Right kidney (tissue), 9 donors: ENCODE measurements at places on chromosomes 1 and 21.

DNA sequence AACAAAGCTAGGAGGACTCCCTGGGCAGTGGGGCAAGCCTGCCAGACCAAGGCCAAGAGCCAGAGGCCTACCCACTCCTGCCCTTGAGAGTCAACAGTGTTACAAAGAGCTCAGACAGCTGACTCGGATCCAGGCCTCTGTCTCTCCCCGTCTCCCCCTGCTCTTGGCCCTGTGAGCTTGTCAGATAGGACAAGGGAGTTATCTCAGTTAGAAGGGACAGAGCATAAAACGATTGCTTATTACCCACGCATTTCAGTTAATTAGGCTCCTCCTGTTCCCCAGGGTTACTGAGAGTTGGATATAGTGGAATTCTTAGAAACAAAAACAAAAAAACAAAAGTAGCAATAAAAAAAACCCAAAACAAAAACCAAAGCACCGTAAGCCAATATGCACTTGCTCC, 1.3 kb downstream of the SLC41A1 start:
- no peak for DNase-seq

DNA sequence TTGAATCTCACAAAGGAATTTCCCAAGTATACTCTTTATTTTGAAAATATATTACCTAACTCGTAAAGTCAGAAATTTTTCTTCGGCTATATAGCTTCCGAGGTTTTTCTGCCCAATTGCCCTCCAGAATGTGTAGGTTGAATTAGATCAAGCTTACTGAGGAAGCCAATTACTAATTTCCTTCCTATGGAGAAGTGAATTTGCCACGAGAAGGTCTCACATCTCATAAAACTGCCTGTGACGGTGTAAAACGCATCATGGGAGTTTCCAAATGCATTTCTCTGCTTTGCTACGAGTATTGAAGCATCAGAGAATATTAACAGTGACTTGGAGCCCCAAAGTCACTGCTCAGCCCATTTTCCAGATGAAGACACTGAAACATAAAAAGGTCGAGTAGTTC, 262.3 kb downstream of the PTBP2 start:
- no peak for DNase-seq

- DNase-seq, result no peak
These were observed 20.1 kb downstream of the KIAA0040 start for GRCh38 chr1:175172503-175172902.

- no peak for DNase-seq
These were observed 2.3 kb downstream of the POFUT2 start for GRCh38 chr21:45285266-45285931.

GRCh38 chr21:25733859-25734653, 648 bp downstream of the ATP5PF start:
- DNase-seq, result no peak

DNA sequence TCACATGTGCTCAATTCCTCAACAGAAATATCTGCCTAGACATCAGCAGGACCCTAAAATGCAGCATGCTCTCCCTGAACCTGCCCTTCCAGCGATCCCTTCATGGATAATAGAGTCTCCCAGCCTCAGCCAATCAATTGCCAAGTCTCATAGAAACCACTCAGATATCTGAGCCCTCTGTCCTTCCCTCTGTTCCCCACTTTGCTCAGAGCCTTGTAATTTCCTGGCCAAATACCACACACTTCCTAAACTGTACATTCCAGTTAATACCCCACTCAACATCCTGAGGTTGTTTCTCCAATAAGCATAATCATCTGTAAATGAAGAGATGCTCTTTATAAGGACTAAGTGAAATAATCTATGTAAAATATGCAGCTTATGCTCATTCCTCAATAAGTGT, 59.3 kb upstream of the PTGFRN start:
- DNase-seq, result no peak

DNA sequence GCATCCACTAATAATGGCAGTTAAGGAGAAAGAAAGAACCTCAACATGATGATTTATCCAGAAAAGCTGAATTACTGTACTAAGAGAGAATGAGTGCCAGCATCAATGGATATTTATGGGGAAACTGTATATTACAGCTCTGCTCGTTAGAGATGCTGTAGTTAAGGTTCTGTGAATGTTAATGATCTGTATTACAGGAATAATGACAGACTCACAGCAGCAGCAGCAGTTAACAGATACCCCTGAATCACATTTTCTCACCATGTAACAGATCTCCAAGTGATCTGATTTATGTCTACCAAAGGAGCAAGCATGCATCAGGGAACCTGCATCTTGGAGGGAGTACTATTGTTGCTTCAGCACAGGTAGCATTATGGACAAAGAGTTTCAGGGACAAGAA, 80.6 kb upstream of the C8B start:
- no peak for DNase-seq

- no peak for DNase-seq
These were observed 60.6 kb downstream of the MYOM3 start for GRCh38 chr1:24051206-24051945.

- DNase-seq, result no peak
These were observed 86.4 kb downstream of the MIS18A start for GRCh38 chr21:32192291-32193097.

GRCh38 chr1:245019910-245020486, 134.8 kb upstream of the KIF26B start:
- no peak for DNase-seq

GRCh38 chr1:92957030-92957734, 4.1 kb downstream of the DIPK1A start:
- no peak for DNase-seq

DNA sequence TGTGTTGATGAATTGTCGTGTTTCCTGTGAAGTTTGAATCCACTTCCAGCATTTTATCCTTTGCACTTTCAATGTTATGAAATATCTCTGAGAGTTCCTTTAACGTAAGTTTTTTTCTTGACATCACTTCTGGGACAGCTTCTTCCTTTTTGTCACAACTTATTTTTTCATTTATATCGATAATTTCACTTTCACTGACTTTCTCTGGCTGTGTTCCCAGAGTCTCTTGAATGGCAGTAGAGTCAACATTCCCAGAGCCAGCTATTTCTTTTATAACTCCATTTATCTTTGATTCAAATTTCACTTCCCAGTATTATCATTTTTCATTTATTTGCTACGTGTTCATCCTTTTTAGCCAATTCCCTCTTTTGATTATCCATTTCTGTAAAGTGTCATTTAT, 256.5 kb downstream of the PAPPA2 start:
- DNase-seq, result no peak

DNA sequence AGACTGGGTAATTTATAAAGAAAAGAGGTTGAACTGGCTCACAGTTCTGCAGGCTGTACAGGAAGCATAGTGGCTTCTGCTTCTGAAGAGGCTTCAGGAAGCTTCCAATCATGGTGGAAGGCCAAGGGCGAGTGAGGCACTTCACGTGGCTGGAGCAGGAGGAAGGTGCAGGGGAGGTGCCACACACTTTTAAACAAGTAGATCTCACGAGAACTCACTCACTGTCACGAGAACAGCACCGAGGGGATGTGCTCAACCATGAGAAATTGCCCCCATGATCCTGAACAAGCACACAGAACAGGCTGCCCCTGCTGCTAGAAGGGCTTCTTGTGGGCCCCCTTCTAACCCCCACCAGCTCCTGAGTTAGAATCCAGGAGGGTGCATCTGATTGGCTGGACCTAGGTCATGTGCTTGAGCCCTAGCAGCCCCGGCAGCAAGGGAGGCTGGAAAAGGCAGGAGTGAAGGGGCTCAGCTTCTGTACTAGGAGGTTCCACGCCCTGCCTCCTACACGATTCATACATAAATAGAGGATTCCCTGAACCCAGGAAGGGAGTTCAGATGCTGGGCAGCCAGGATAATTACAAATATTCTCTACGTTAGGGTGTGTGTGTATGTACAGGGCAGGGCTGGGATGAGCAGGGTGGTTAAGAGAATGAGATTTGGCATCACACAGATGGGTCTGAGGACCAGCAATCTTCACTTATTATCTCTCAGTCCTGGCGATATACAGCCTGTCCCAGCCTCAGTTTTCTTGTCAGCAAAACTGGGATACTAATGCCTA, 72.8 kb upstream of the ATP5PO start:
- DNase-seq, result no peak

DNA sequence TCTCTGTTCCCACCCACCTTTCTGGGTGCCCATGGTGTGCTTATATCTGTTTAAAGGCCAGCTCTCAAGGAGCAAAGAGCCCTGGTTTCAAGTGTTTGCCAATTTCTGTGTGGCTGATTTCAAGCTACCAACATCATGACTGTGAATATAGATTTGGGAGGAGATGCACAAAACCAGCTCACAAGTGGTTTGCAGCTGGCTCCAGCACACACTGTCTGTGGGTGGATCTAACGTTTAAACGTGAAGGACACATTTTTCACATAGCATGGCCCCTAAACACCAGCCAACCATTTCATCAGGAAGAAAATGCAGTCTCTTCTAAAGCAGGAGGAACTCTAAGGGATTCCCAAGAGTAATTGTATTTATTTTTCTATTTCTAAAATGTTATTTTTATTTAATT, 65.2 kb downstream of the FCRL5 start:
- no peak for DNase-seq

DNA sequence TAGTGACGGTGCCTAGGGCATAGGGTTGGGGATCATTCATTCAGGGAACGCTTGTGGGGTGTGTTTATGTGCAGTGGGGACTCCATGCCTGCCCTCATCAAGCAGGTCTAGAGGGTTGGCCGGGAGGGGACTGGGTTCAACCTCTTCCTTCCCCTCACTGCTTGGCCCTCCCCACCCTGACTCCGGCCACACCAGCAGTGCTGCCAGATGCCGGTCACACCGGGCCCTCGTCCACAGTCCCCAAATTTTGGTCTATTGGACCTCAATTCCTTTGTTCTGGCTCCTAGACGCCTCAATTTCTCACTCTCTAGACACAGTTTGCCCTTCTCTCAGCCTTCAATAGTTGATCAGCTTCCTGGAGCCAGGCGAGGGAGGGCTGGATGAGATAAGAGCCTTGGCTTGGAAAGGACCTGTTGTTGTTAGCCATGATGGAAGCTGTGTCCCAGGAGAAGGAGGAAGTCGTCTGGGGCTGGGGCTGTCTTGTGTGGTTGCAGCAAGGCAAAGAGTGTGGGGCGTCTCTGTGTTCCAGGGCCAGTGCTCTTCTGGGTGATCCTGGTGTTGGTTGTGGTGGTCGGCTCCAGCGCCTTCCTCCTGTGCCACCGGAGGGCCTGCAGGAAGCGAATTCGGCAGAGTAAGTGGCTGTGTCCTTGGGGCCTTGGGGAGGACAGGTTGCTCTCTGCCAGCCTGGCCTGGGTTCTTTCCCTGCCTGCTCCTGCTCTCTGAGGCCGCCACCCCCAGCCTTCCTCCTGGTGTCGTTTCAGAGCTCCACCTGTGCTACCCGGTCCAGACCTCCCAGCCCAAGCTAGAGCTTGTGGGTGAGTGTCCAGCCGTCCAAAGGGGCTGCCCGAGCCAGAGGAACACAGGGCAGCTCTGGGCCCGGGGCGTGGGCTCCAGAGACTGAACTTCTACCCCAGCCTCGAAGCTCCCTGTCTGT, 41.1 kb upstream of the TNFRSF1B start:
- DNase-seq, result no peak

DNA sequence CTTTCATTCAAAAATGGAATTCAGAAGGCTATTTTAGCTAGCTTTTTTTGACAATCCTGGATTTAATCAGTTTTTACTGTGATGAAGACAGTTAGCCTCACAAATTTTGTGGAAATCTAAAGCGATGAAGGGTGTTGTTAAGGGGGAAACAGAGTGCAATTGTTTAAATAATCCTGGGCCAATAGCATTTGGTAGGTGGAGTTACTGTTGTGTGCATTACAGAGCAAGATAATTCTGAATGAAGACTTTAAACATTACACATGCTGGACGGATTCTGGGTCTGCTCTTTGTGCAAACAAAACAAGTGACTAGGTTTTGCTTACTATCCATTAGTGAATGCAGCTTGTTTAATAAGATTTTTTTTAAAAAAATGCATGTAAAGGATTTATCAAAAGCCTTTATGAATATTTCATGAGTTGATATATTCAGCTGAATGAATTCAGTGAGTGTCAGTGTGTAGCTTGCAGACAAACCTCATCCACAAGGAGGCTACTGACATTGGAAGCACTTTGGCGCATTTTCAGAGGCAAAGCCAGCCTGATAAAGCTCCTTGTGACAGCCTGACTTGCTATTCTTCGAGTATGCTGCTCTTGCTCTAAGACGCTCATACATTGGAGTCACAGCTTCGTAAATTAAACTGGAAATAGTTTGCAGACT, 199.6 kb downstream of the PDE4B start:
- no peak for DNase-seq

DNA sequence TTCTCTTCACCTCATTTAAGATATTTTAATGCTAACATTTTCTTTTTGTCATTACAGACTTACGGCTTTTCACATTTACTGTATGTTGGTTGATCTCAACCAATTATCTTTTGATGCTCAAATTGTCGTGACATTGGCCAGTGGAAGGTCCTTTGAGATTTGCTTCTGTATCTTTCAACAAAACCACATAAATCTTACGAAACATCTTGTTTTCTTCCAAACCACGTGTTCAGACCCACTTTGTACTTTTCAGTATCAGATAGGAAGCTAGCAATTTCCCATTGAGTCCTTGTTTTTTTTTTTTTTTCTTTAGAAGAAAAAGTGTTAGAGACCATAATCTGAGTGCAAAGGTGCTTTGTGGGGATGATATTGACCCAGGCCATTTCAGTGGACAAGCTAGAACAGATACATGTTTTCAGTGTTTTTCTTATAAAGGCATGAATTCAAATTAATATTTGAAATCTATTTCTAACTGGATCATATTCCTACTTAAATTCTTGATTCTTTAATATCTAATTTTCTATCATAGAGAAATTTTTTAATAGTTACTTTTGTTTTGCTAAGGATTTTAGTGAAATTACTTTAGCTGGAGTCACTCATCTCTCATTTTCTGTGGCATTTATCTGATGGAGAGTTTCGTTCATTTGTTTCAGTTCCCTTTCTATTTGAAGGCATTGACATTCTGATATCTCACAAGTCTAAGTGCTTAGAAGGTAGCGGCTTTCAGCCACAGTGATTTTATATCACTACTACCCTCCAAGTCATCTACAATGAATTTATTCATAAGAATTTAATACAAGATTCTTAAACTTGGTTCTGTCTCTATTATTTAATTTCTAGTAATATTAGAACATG, 26.7 kb downstream of the ATG4C start:
- no peak for DNase-seq
